ENCODE measurements at places on chromosomes 11 and 22. TPM values are rescaled to one million over a fixed set of nuclear protein-coding genes. Genes with fewer than 3 reads are reported as not detected.

Gene GSTT2
- total RNA-seq: not detected

Gene ROM1
- total RNA-seq: 2.1 TPM

Gene WNT7B
- not detected for total RNA-seq

Gene OR4C16
- total RNA-seq: not detected

Gene C1QTNF5
- 62.3 TPM for total RNA-seq

Gene TMEM191B
- 2.4 TPM for total RNA-seq

Data from bladder microvascular endothelial cell (primary cell).